Activated CD4-positive, alpha-beta T cell treated with anti-CD3 and anti-CD28 coated beads, Interleukin-2, amount 50 U/mL, for 1 hour (primary cell): ENCODE measurements at places on chromosomes 7 and 10.

- DNase-seq: no peak
Observed at GRCh38 chr10:1366322-1366691, 310.1 kb downstream of the WDR37 start.

- DNase-seq: no peak
Observed at GRCh38 chr10:14540062-14540461, 209.3 kb upstream of the FRMD4A start.

- DNase-seq: no peak
Observed at GRCh38 chr7:92340016-92340415, 94.2 kb downstream of the ANKIB1 start.

DNA sequence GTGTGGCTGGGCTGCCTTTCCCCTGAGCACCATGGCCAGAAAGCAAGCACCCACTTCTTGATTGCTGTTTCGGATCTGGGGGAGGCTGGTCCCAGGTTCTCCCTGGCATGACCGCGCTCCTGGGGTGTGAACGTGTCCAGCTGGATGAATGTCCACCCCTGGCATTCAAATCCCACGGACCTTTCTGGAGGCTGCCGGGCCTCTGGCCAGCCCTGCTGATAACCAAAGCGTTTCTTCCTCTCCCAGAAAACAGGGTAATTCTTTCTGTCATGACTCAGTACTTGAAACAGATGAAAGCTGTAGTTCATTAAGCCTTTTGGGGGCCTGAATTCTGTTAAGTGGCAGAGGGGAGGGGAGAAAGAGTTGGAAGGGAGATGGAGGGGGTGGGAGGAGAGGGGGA, 73.1 kb upstream of the SAMD8 start:
- DNase-seq: no peak

DNA sequence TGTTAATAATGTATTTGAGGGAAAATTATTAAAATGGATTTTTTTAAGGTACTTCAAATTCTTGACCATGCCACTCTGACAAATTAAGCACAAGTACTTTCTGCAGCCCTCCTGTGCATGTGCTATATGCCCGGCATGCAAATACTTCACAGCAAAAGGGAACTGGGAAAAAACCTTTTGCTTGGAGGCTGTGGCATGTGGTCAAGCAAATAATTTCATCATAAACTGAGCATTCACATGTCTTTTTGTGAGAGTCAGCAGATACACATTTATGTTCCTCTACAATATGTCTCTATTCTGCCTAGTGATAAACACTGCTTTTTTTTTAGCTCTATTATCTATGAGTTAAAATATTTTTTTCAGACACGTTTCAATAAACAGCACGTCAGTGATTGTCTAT, 53.7 kb upstream of the SEMA3A start:
- no peak for DNase-seq

DNA sequence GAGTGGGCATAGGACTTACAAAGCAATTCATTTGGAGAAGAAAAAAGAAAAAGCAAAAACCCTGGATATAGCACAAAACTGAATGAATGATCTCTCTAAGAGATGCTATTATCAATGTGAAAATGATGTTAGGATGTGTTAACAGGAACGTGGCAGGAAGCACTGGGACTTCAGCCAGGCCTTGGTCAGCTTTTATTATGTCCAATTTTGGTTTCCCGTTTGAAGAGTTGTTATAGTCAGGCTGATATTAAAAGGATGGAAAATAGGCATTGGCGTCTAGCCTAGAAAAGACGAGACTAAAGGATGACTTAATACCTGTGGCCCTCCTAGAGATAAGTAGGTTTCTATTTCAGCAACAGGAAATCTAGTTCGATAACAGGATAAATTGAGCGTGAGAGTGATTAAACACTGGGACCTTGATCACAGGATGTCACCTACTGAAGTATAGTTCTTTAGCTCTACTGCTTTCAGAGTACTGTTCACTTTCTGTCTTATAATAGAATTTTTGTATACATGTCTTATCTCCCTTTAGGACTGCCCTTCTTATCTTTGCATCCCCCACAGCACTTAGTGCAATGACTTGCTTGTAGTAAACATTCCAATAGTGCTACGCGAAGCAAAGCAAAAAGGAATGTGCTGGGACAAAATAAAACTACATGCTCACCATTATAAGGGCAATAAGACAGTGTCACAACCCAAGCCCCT, 99.8 kb upstream of the AGBL3 start:
- DNase-seq: no peak

DNA sequence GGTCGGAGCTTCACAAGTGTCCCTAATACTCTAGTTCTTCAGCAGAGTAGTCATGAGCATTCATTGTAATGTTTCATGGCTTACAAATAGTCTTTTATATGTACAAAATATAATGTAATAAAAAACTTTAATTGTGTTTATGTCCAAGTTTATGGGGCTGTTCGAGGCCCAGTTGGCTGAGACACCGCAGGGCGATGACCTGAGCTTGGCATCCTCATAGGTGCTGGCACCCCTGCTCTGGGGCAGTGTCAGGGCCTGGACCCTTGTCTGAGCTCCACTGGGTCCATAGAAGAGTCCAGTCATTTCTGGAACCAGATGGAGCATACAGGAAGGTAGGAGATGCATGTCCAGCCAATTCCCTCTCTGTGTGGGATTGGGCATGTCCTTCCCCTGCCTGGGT, 12.9 kb upstream of the ZMIZ1 start:
- DNase-seq: no peak

- no peak for DNase-seq
Observed at GRCh38 chr10:24928163-24928562, 24.2 kb downstream of the PRTFDC1 start.

GRCh38 chr7:19117091-19117869, at the start of gene TWIST1:
TWIST1 (minus strand) TSS chr7:19117636; CDS start chr7:19117321, 315 bp downstream.
- DNase-seq: no peak

GRCh38 chr10:106626371-106626770, 538.1 kb downstream of the SORCS1 start:
- DNase-seq: no peak

GRCh38 chr10:112225771-112226438, 42.3 kb upstream of the GPAM start:
- no peak for DNase-seq

- peak; percentile 63 for DNase-seq
Observed at GRCh38 chr10:43396928-43397624, 11.9 kb downstream of the HNRNPF start.

DNA sequence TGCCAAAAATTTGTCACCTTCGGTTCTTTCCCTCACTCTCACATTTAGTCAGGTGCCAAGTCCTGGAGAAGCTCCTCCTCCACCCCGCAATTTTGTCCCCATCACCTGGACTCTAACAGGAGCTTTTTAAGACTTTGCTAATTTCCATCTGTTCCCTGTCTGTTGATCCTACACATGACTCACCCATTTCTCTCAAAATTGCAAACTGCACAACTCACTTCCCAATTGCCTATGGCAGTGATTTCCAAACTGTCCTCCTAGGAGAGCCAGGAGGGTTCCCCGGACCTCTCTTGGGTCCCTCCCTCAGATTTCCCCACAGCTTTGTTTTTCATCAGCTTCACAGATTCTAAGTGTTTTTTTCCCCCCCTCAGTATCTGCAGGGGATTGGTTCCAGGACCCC, 120.3 kb downstream of the WNT2 start:
- no peak for DNase-seq

DNA sequence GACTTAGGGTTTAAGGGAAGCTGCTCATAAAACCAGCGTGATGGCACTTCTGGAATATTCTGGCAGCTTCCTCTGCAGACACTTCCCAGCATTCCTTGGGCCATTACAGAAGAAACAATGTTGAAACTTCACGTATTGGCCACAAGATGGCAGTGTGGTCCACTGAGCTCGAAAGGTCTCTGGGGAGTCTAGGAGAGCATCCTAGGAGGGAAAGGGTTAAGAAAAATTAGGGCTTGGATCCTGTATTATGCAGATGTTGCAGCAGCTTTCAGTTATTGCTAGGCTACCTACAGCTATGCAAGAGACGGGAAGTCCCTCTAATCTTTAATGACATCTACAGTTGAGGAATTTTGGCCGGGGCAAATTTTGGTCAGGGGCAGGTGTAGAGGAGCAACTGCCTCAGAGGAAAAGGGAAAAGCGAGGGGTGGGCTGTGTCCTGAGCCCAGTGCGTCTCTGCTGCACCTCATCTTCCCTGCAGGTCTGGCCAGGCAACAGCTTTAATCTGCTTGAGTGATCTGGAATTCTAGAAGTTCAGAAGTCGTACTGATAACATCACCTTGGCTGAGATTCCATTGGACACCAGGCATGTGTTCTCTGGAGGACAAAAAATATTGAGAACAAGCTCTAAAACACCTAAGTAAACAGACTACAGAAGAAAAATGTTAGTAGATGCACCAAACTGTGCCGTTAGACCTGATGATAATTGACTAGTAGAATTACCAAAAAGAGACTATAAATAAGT, 220.8 kb upstream of the PRSS58 start:
- DNase-seq: no peak

DNA sequence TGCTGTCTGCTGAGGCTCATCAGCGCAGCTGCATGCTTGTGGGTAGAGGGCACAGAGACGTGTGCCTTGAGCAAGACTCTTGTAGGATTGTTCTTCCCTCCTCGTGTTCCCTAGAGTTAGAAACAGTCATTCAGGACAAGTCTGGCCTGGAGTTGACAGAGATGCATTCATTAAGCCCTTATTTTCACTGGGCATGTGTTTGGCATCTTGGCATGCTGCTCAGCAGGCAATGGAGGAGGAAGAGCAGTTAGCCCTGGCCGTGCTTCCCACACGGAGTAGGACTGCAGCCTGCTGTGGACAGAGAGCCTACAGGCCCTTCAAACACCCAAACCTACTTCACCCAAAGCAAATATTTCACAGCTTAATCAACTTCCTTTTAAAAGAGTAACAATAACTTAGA, 73.0 kb upstream of the GJD4 start:
- DNase-seq: no peak

GRCh38 chr7:103637726-103638125, 191.7 kb upstream of the SLC26A5 start:
- no peak for DNase-seq

- DNase-seq: no peak
Observed at GRCh38 chr7:127396184-127396583, 3.7 kb upstream of the ZNF800 start.

DNA sequence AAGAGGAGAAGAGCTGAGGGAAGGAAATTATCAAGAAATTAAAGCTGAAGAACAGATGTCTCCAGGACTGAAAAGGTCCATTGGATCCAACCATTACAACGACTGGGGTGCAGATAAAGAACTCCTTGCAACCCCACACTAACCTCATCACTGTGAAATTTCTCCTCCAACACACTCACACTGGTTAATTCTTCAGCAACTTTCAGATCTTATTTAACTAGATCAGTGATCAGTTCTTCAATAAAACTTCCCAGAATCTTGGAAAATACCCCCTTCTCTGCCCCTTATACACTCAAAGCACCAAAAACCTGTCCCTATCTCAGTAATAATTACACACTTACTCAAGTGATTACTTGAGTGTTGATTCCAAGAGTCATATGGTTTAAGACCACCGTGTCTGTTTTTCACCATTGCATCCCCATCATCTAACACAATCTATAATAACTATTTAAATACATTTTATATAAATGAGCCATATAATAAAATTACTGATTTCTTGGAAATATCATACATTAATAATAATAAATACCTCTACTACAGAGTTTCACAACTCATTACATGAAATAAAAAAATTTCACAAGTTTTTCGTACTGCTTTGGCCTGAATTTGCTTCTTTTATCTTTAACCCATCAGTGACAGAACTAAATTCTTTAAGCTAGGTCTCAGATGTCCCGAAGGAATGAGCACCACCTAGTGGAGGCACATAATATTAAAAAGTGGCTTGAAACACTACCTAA, 123.7 kb downstream of the MPP7 start:
- no peak for DNase-seq

DNA sequence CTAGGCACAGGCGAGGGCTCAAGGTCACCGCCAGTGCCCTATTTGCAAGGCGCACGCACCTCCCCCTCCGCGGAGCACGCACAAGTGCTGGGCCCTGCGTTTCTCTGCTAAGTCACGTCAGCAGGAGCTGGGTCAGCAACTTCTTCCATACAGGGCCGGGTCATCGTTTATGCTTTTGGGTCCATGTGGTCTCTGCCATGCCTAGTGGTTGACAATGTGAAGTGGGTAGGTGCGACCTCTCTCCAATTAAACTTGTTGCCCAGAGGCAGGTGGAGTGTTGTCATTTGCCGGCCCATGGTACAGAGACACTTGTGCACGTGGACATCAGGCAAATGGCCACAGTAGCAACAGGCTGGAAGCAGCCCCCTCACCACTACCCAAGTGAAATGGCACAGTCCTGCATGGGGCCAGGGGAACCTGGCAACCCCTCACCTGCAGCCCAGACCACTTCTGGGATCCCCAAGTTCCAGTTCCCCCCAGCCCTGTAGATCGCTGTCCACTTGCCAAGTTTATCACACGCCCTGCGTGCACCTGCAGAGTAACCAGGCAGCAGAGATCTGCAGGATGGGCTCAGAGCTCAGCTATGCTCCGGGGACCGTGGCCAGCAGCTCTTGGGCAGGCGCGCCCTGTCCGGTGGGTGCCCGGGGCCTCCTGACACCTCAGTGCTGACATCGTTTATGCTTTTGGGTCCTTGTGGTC, 86.1 kb upstream of the PPP2R2D start:
- no peak for DNase-seq

DNA sequence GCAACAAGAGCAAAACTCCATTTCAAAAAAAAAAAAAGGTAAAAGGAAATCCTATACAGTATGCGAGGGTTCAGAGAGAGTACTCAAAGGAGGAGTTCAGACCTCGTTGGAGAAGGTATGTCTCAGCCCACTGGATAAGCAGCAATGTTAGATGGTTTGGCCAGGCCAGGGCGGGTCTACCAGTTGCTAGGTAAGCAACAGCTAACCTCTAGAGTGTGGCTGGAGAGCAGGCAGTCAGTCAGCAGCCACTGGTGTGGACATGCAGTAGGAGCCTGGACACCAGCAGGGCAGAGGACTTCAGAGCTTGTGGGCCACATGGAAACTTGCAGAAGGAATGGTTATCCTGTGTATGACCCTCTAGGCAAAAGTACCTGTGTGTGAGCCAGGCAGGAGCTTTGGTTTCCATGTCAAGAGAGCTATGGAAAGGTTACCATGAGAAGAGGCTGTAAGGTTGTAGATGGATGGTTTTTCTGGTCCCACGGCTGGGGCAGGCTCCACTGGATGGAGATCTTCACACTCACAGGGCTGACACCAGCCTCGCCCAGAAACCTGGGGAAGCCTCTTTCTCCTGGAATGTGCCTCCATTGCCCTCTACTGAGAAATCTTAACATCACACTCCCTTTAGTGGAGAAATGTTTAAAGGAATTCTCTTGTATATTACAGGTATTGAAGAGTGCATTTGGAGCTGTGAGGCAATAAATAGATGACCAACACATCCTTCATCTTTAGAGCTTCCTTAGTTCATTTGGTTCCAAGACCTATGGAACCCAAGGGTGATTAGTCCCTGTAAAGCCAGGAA, 63.6 kb downstream of the CCDC186 start:
- DNase-seq: no peak

- DNase-seq: no peak
Observed at GRCh38 chr10:28541717-28542365, 8.9 kb downstream of the WAC start.
